OCI-M1 (cell line): ENCODE measurements at places on chromosomes 2 and 18.

DNA sequence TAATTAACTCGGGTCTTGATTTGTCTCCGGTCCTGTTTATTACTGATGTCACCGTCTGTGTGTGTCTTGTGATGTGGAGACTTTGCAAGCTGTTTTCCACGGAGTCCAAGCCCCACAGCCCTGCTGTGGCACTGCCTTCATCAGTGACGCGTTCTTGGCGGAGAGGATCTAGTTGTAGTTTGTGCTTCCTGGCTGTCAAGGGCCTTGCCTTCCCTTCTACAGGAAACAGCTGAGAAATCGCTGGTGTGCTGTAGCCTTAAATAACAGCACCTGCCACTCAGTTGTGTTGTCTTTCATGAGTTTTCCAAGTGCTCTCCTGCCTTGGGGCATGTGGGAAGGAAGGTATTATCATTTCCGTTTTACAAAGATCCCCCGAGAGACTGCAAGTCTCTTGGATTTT is 26.3 kb downstream of the CTIF start:
- DNase-seq = no peak

- DNase-seq = no peak
Measured at GRCh38 chr18:54254265-54254758, 15.0 kb upstream of the POLI start.

DNA sequence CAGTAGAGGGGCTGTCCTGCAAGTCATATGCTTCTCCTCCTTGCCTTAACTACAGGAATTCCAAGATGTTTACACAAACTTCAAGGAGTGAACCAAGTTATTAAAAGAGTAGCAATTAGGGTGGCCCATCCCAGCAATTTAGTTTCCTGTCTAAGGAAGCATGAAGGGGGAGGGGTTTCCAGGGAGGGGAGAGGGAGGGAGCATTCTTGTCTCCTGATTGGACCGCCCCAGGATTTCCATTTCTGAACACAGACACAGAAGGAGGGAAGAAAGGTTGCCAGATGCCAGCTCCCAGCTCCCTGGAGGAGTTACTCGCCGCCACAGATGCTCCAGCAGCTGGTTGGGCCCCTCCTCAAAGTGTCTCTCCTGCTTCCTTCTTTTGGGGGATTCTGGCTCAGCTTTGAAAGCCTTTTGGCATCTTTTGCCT is 107.6 kb downstream of the TRIB2 start:
- DNase-seq = no peak

DNA sequence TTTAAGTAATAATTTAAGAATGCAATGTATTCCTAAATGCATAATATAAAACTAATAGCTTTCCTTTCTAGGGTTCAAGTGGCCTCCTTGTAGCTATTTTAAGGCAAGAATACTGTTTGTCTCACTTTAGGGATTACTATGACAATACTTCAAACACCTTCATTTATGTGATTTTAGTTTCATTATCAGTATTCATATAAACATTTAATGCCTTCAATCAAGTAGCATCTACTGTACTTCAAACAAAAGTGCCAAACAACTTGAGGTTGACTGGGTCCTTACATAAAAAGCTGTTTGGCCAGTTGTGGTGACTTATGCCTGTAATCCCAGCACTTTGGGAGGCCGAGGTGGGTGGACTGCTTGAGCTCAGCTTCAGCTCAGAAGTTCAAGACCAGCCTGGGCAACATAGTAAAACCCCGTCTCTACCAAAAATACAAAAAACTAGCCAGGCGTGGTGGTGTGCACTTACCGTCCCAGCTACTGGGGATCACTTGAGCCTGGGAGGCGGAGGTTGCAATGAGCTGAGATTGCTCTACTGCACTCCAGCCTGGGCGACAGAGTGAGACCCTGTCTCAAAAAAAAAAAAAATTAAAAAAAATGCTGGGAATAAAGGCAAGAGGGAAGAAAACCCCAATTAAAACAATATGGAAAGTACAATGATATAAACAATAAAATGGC is 9.3 kb downstream of the MEX3C start:
- DNase-seq = no peak

- DNase-seq = no peak
Measured at GRCh38 chr2:232893834-232894233, 23.8 kb downstream of the SNORC start.

DNA sequence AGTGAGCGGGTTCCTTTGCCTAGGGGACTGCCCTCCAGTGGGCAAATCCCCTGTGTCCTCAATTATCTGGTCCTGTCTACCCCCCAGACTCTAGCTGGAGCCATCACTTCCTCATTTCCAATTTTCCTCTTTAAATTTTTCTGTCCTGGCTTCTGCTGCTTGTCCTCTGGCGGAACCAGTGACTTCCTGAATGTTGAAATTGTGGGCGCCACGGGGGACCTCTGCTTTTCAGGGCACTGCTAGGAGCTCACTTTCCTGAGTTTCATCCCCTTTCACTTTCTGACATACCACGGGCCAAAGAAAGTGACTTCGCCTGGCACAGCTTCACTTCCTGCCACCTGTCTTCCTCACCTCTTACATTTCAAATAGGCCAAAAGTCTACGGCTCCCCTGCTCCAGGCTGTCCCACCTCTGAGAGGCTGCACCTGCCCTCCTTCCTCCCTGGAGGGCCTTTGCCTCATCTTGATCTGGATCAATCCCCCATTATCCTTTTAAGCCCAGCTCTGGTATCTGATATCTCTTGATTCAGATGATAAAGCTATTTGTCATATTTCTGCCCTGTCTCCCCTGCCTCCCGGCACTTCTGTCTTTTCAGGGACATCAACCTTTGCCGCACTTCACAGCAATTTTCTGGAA is 1.4 kb upstream of the MARCO start:
- no peak for DNase-seq

DNA sequence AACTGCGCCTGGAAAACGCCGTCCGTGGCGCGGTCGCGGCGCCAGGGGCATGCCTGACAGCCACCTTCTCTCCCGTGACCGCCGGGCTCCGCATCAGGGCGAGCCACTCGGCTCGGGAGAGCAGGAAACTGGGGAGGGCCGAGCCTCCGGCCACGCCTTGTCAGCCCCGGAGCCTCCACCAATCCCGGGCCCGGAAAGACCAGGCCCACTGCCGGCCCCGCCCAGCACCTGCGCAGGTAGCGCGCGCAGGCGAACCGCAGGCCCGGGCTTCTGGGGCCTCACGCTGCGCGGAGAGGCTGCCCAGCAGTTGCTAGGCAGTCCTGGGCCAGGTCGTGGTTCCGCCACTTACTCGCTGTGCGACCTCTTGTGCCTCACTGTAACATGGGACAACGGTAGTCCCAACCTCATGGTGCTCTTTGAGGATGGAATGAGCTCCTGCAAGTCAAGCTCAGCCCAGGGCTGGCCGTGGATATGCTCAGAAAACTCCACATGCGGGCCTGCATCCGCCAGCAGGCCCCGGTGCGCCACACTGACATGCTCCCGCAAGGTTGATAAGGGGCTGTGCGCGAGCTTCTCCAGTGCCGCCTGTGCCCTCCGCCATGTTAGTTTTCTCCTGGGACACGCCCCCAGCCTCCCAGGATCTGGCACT is 97.1 kb downstream of the INHBB start:
- DNase-seq = no peak

- no peak for DNase-seq
Measured at GRCh38 chr2:40178971-40179370, 272.9 kb downstream of the SLC8A1 start.

GRCh38 chr2:199955007-199955338 is 318 bp downstream of the TYW5 start:
- DNase-seq = no peak

GRCh38 chr2:154758871-154759270 is 60.4 kb downstream of the KCNJ3 start:
- no peak for DNase-seq

GRCh38 chr2:181308766-181309515 is 148.2 kb upstream of the ITGA4 start:
- DNase-seq = peak; percentile 78

GRCh38 chr2:15754703-15755099 is 163.0 kb downstream of the DDX1 start:
- DNase-seq = no peak

DNA sequence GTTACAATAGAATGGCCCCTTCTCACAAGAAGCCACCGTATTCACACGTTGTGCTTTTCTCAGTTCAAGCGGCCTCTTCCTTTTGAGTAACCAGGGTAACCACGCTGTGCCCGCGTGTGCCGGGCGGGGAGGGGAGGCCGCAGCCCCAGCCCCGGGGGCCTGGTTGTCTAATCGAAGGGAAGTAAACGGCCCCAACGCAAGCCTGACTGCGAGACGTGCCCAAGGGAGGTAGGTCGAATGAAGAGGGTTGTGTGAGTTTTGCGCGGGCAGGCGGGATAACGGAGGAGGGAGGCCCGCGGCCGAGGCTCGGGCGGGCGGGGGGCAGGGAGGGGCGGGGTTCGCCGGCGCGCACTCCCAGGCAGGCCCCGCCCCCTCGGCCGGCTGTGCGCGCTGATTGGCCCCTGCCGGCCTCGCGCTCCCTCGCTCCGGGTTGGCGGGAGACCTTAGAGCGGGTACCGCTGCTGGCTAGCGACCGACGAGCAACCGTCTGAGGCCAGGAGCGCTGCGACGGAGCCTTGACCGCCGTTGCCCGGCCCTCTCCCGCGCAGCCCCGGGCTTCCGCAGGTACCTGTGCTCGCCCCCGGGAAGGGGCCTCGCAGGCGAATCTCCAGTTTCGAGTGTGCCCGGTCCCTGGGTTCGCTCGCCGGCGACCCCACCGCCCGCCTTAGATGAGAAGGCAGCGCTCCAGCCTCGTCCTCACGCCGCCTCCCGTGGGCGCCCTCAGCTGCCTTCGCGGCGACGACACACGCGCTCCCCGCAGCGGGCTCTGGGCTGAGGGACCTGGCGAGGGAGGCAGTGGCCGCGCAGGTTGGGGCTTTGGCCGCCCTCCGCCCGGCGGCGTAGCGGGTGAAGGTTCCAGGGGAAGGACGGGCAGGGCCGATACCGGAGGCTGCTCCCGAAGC is at the start of gene SPDYA:
TSS of gene SPDYA (plus strand) at position 451 of the 902 bp plus-strand sequence. CDS start 5,181 bp downstream, outside the sequence.
- DNase-seq = peak; percentile 75

GRCh38 chr18:8326763-8327394 is 282.4 kb upstream of the RAB12 start:
- DNase-seq = no peak

DNA sequence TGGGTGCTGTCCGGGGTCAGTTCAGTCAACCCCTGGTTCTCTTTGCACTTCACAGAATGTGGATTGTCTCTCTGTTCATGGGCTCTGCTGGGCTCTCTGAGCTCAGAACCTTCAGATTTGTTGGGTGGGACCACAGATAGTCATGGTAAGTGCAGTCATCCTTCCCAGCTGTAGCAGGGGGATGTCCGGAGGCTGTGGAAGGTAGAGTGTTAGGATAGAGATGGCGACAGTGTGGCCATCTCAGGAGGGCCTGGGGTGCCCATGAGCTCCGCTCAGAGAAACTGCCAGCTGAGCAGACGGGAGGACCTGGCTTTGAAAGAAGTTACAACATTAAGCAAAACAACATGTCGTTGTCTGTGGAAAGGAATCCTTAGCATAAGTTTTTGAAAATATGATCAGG is 149.8 kb downstream of the FAM210A start:
- DNase-seq = no peak

- peak; percentile 90 for DNase-seq
Measured at GRCh38 chr2:49582946-49583345, 428.6 kb upstream of the FSHR start.

DNA sequence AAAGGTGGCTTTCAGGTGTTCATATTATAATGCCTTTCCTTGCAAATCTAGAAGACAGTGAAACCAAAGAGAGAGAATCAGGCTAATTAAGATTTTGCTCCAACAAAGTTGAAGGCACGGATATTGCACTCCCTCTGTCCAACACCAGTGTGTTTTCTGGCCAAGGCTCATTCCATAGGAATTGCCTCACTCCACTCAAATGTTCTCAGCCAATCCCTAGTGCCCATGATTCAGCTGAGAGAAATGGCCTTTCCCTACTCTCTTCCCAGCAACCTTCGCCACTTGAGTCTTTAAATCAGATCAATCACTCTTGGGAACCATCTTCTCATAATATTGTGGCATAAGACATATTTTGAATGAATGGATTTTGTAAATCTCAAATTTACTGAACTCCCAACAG is 768.2 kb upstream of the ACVR2A start:
- DNase-seq = no peak

DNA sequence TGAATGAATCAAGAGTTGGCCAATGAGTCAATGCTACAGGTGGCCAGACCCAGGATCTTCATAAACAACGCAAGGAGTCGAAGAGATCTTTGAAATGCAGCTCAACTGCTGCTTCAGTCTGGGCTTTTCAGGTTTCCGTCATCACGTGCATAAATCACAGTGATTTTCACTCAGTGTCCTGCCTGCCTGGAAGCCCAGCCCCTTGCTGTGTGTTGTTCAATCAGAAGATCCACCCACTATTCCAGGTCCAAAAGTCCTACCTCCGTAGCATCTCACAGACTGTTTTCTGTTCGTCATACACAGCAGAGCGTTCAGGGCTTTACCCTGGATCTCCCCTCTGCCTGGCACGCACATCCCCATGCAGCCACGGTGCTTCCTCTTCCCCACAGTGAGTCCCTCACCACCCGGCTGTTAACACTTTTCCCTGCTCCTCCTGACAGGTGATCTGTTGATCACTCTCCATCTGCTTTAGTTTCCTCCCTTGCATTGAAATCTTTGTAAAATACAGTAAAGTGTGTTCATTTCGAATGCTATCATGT is 216.3 kb downstream of the MYT1L start:
- no peak for DNase-seq

GRCh38 chr2:137964066-137964858 is at the start of gene HNMT:
Gene HNMT, plus strand, starts transcription at chr2:137964473. Its CDS starts 19 bp downstream, at chr2:137964492.
- peak; percentile 81 for DNase-seq

GRCh38 chr2:26542676-26543505 is 65.0 kb upstream of the OTOF start:
- DNase-seq = no peak

- DNase-seq = peak; percentile 66
Measured at GRCh38 chr2:84970868-84971509, at the start of gene KCMF1. Gene KCMF1, plus strand, starts transcription at chr2:84971161. Its CDS starts 291 bp downstream, at chr2:84971452.

GRCh38 chr2:53991948-53992347 is 21.2 kb upstream of the PSME4 start:
- no peak for DNase-seq

- DNase-seq = no peak
Measured at GRCh38 chr2:162028511-162028910, 45.5 kb downstream of the DPP4 start.

DNA sequence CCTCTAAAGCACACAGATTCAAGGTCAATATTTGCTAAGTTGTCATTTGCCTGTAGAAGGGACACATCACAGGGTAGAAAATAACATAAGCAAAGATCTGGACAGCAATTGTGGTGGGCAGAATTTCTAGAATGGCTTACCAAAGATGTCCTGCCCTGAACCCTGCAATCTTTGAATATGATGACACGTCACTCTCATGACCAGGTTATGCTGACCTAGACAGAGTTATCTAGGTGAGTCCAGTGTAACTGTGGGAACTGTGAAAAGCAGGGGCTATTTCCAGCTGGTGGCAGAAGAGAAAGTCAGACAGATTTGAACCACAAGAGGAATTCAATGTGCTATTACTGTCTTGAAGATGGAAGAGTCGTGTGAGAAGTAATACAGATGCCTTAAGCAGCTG is 112.3 kb upstream of the CNGA3 start:
- no peak for DNase-seq
